ENCODE measurements at places on chromosomes 5 and 9. TPM values are rescaled to one million over a fixed set of nuclear protein-coding genes. Genes with fewer than 3 reads are reported as not detected.

GRCh38 chr9:79812099-79812498 lies 240.3 kb downstream of the TLE4 start:
- no peaks in the 10 kb centered on the region for H3K27me3 ChIP-seq
- H3K4me3 ChIP-seq: no peak overlapping the region
- no peaks in the 10 kb centered on the region for H3K4me1 ChIP-seq
- no peak overlapping the region for H3K27ac ChIP-seq
- no peak for DNase-seq

GRCh38 chr9:134192951-134193731 lies 28.8 kb upstream of the RNU6ATAC start:
- no peak overlapping the region for H3K27ac ChIP-seq
- peaks cover 5% of the 10 kb centered on the region for H3K27me3 ChIP-seq
- H3K36me3 ChIP-seq: no peaks in the 10 kb centered on the region

DNA sequence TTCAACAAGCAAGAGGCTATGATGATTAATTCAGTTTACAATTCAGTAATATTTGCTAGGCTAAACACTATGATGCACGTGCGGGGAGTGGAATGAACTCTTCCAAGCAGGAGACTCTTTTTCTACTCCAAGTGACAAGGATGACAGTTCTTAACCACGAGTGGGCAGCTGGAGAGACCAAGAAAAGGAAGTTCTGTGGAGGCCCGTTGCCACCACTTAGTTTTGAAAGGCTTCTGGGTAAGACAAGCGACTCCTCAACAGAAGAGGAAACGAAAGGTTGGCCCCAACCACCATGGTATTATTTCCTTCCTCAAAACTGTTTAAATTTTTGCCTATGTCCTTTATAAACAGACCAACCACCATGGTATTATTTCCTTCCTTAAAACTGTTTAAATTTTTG lies 2.8 kb downstream of the DCAF12 start:
- H3K27ac ChIP-seq: no peak overlapping the region
- no peak overlapping the region for H3K4me3 ChIP-seq
- no peaks in the 10 kb centered on the region for H3K27me3 ChIP-seq
- DNase-seq: peak; percentile 10
- H3K36me3 ChIP-seq: no peaks in the 10 kb centered on the region

DNA sequence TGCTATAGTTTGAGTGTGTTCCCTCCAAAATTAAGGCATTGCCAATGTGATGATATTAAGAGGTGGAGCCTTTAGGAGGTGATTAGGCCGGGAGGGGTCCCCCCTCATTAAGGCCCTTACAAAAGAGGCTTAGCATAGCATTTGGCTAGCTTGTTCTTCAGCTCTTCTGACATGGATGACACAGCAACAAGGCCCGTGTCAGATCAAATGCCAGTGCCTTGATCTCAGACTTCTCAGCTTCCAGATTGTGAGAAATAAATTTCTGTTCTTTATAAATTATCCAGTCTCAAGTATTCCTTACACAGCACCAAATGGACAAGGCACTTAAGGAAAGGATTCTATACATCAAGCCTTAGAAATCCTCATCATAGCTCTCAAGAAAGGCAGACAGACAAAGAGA lies 31.8 kb downstream of the SLC38A9 start:
- no peak for DNase-seq
- H3K36me3 ChIP-seq: no peaks in the 10 kb centered on the region
- peaks cover 3% of the 10 kb centered on the region for H3K4me1 ChIP-seq
- no peaks in the 10 kb centered on the region for H3K27me3 ChIP-seq
- H3K4me3 ChIP-seq: no peak overlapping the region
- no peak overlapping the region for H3K27ac ChIP-seq

- H3K27ac ChIP-seq: no peak overlapping the region
- no peaks in the 10 kb centered on the region for H3K27me3 ChIP-seq
- H3K4me1 ChIP-seq: no peaks in the 10 kb centered on the region
These were observed 108.8 kb upstream of the RAPGEF1 start for GRCh38 chr9:131848570-131849160.

GRCh38 chr5:138077064-138077696 lies 6.7 kb upstream of the WNT8A start:
- DNase-seq: peak; percentile 71
- no peak overlapping the region for H3K27ac ChIP-seq

- no peak for DNase-seq
- no peak overlapping the region for H3K4me3 ChIP-seq
- no peaks in the 10 kb centered on the region for H3K36me3 ChIP-seq
- H3K27ac ChIP-seq: no peak overlapping the region
These were observed 163.3 kb upstream of the ZNF608 start for GRCh38 chr5:124909734-124910133.

GRCh38 chr5:170292179-170293104 lies 5.1 kb downstream of the LCP2 start:
- H3K4me1 ChIP-seq: no peaks in the 10 kb centered on the region
- H3K27me3 ChIP-seq: no peaks in the 10 kb centered on the region
- no peaks in the 10 kb centered on the region for H3K36me3 ChIP-seq
- no peak overlapping the region for H3K27ac ChIP-seq
- no peak overlapping the region for H3K4me3 ChIP-seq
- no peak for DNase-seq

GRCh38 chr5:115810761-115811160 lies 5.7 kb downstream of the CDO1 start:
- peaks cover 24% of the 10 kb centered on the region for H3K4me1 ChIP-seq
- H3K27me3 ChIP-seq: no peaks in the 10 kb centered on the region
- H3K36me3 ChIP-seq: no peaks in the 10 kb centered on the region
- H3K27ac ChIP-seq: no peak overlapping the region
- no peak for DNase-seq

GRCh38 chr9:128568470-128569078 lies 16.2 kb downstream of the SPTAN1 start:
- H3K4me3 ChIP-seq: no peak overlapping the region
- no peaks in the 10 kb centered on the region for H3K4me1 ChIP-seq
- H3K36me3 ChIP-seq: no peaks in the 10 kb centered on the region

- H3K27me3 ChIP-seq: no peaks in the 10 kb centered on the region
- H3K36me3 ChIP-seq: no peaks in the 10 kb centered on the region
- H3K27ac ChIP-seq: no peak overlapping the region
- DNase-seq: no peak
- H3K4me3 ChIP-seq: no peak overlapping the region
- H3K4me1 ChIP-seq: no peaks in the 10 kb centered on the region
These were observed 142.4 kb downstream of the PCSK5 start for GRCh38 chr9:76032797-76033373.

DNA sequence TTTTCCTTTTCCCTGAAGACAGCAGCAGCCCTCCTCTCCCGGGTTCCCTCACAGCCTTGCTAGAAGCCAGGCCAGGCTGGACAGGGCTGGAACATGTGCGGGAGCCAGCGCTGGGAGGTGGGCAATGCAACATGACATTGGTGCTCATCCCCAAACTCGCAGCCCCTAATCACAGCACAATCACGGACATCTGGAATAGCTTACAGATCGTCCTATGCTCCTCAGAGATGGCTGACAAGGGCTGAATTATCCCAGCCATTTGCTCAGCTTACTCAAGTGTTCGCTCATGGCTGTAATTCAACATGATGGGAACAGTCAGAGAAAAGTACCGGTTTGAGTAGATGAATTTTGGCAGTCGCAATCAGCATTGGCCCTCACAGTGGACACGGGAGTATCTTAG lies 49.8 kb downstream of the FSTL4 start:
- no peaks in the 10 kb centered on the region for H3K27me3 ChIP-seq
- H3K36me3 ChIP-seq: no peaks in the 10 kb centered on the region
- H3K27ac ChIP-seq: no peak overlapping the region
- H3K4me1 ChIP-seq: no peaks in the 10 kb centered on the region
- DNase-seq: no peak
- no peak overlapping the region for H3K4me3 ChIP-seq

GRCh38 chr5:119785057-119785456 lies 155.7 kb downstream of the FAM170A start:
- no peaks in the 10 kb centered on the region for H3K4me1 ChIP-seq
- H3K36me3 ChIP-seq: no peaks in the 10 kb centered on the region
- H3K27ac ChIP-seq: no peak overlapping the region
- DNase-seq: no peak
- no peak overlapping the region for H3K4me3 ChIP-seq
- no peaks in the 10 kb centered on the region for H3K27me3 ChIP-seq

GRCh38 chr9:84374516-84374915 lies 34.0 kb upstream of the SLC28A3 start:
- no peaks in the 10 kb centered on the region for H3K27me3 ChIP-seq
- H3K4me1 ChIP-seq: no peaks in the 10 kb centered on the region
- H3K27ac ChIP-seq: no peak overlapping the region
- DNase-seq: no peak

GRCh38 chr5:62143268-62144229 lies 162.5 kb upstream of the KIF2A start:
- no peak for DNase-seq
- no peaks in the 10 kb centered on the region for H3K27me3 ChIP-seq
- H3K27ac ChIP-seq: no peak overlapping the region
- peaks cover 16% of the 10 kb centered on the region for H3K4me1 ChIP-seq
- no peak overlapping the region for H3K4me3 ChIP-seq
- H3K36me3 ChIP-seq: no peaks in the 10 kb centered on the region

GRCh38 chr5:4882186-4882585 lies 257.9 kb upstream of the ADAMTS16 start:
- no peaks in the 10 kb centered on the region for H3K36me3 ChIP-seq
- no peaks in the 10 kb centered on the region for H3K4me1 ChIP-seq
- H3K4me3 ChIP-seq: no peak overlapping the region
- no peak for DNase-seq

DNA sequence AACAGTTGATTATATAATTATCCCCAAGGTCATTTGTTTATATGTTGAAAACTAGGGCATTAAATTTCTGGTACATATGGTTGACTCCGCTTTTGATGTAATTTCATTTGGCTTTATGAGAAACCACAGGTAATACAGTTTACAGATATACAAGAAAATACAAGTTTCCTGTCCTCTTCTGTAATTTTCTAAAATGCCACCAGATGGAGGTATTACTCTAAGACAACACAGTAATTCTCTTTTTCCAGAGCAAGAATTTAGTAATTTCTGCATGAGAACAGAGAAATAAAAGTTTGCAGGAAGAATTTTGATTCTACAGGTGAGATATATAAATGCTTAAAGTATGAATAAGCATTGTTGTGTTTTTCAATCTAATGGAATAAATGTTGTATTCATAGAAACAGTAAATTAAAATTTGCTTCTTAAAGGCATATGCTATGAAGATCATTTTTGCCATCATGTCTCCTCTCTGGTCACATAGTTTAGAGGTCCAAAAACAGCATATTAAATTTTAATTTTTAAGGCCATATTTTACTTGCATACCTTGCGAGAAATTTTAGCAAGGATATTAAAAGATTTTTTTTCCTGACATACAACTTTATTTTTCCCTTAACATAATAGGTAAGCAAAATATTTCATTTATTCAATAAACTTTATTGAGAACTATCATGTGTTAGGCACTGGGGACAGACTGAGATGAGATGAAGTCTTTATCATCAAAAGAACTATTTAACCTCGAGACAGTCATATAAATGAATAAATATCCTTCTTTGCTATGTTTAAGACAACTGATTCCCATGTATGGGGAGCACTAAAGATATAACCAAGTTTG lies 22.7 kb downstream of the CHD1 start:
- peaks cover 10% of the 10 kb centered on the region for H3K4me1 ChIP-seq
- H3K27me3 ChIP-seq: no peaks in the 10 kb centered on the region
- H3K36me3 ChIP-seq: peaks cover 3% of the 10 kb centered on the region
- DNase-seq: no peak
- no peak overlapping the region for H3K27ac ChIP-seq

- H3K36me3 ChIP-seq: no peaks in the 10 kb centered on the region
- no peak for DNase-seq
- H3K4me1 ChIP-seq: peaks cover 7% of the 10 kb centered on the region
- H3K27ac ChIP-seq: no peak overlapping the region
- H3K4me3 ChIP-seq: no peak overlapping the region
- H3K27me3 ChIP-seq: no peaks in the 10 kb centered on the region
These were observed 53.2 kb upstream of the CTXN3 start for GRCh38 chr5:127595484-127596368.

DNA sequence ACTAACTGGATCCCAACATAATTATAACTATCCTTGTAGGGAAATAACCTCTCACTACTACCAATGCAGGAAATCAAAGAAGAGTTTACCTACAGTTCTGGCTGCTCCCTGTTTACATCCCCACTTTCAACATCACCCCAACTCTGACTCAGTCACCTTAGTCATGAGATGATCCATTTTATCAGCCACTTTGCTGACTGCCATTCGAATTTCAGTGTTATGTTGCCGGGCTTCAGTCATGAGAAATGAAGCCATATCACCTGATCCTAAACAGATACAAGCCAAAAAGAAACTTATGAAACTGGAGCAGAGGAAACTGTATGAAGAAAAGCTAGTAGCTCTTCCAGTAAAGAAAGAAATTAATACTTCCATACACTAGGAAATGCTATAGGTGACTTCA lies 33.7 kb downstream of the SLC31A2 start:
- H3K27me3 ChIP-seq: no peaks in the 10 kb centered on the region
- H3K4me1 ChIP-seq: no peaks in the 10 kb centered on the region
- no peak overlapping the region for H3K27ac ChIP-seq
- H3K4me3 ChIP-seq: no peak overlapping the region

GRCh38 chr5:111668477-111669414 lies 88.2 kb downstream of the NREP start:
- H3K36me3 ChIP-seq: no peaks in the 10 kb centered on the region
- H3K27me3 ChIP-seq: no peaks in the 10 kb centered on the region
- no peak overlapping the region for H3K4me3 ChIP-seq
- no peaks in the 10 kb centered on the region for H3K4me1 ChIP-seq
- no peak for DNase-seq
- H3K27ac ChIP-seq: no peak overlapping the region

DNA sequence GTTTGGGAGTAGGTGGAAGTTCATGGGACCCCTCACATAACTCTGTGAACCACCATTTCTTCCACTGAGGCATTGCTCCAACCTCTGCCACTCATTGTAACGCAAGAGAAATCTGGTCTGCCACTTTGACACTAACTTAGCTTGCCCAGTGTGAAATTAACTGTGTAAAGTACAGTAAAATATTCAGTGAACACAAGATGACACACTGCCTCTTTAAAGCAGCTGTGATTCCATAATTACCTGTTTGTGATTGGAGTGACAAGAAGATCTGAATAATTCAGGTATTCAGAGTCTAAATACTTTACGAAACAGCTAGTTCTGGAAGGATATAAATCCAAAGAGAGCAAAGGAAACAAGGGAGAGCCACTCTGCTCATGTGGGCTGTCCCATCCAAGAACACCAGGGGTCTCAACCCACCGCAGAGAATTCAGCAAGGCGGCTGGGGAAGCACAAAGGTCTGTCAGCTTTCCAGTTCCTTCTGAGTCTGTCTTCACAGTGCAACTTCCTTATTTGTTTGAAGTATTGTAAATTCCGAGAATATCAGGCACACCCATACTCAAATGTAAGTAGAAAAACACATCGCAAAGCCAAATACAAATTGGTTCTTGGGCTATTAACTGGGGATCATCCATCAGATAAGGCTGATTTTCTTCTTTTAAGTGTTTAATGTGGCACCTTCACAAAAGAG lies 86.9 kb downstream of the GNAQ start:
- H3K4me3 ChIP-seq: no peak overlapping the region
- H3K4me1 ChIP-seq: peaks cover 41% of the 10 kb centered on the region
- no peak overlapping the region for H3K27ac ChIP-seq

OCLN gene
- 63.6 TPM for total RNA-seq

AHRR gene
- 0.26 TPM for total RNA-seq

SOX30 gene
- total RNA-seq: not detected

HSD17B4 gene
- 98.6 TPM for total RNA-seq

Data from body of pancreas (tissue), 4 donors.